Aorta (tissue), 5 donors: ENCODE measurements at places on chromosomes 5 and 9. TPM values are rescaled to one million over a fixed set of nuclear protein-coding genes. Genes with fewer than 3 reads are reported as not detected.

GRCh38 chr9:132319421-132320110 is 35.2 kb downstream of the SETX start:
- H3K36me3 ChIP-seq: peaks cover 2% of the 10 kb centered on the region
- H3K4me3 ChIP-seq: no peak overlapping the region
- H3K27me3 ChIP-seq: no peaks in the 10 kb centered on the region
- no peak for DNase-seq

DNA sequence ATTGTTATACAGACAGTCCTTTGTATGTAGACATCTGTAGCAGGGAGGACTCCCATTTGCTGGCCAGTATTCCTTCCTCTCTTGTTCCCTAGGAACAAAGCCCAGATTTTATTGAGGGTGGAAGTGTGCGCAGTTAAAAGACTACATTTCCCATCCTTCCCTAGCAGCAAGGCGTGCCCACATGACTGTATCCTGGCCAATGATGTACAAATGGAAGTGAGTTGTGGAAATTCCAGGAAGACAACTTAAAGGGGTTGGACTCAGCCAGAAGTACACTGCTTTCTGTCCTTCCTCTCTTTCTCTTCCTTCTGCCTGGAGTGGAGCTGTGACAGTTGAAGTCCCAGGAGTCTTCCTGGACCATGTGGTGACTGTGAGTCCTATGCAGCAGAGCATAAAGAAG is 89.0 kb downstream of the HRH2 start:
- H3K27ac ChIP-seq: no peak overlapping the region
- no peaks in the 10 kb centered on the region for H3K4me1 ChIP-seq
- no peaks in the 10 kb centered on the region for H3K36me3 ChIP-seq
- H3K27me3 ChIP-seq: no peaks in the 10 kb centered on the region
- peak; percentile 17 for DNase-seq

GRCh38 chr5:107296572-107296971 is 374.2 kb downstream of the EFNA5 start:
- no peak for DNase-seq
- H3K4me3 ChIP-seq: no peak overlapping the region
- H3K27me3 ChIP-seq: no peaks in the 10 kb centered on the region
- peaks cover 4% of the 10 kb centered on the region for H3K4me1 ChIP-seq
- H3K27ac ChIP-seq: no peak overlapping the region

DNA sequence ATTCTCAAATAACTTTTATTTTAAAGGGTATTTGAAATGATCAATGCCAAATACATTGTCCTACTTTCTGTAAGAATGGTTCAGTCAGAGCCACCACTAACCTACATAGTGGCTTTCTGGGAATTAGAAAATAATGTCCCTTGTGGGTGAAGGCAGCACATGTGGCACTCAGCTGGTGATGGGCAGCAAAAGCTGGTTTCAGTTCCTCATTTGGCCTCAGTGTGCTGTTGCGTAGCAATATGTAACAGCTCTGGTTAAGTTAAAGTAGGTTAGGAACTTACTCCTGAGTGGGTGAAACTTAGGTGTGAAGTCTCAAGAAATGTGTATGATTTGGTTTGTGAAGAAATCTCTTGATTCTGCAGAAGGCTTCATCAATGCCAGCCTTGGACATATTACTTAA is 99.6 kb upstream of the SPEF2 start:
- no peak for DNase-seq
- no peak overlapping the region for H3K27ac ChIP-seq
- no peaks in the 10 kb centered on the region for H3K36me3 ChIP-seq
- no peaks in the 10 kb centered on the region for H3K27me3 ChIP-seq

GRCh38 chr5:124906339-124907097 is 160.1 kb upstream of the ZNF608 start:
- no peak for DNase-seq
- H3K36me3 ChIP-seq: no peaks in the 10 kb centered on the region
- no peaks in the 10 kb centered on the region for H3K27me3 ChIP-seq
- no peaks in the 10 kb centered on the region for H3K4me1 ChIP-seq
- peak overlapping the region; percentile 71 for H3K27ac ChIP-seq
- H3K4me3 ChIP-seq: no peak overlapping the region

CHD1 gene
- 51.8 TPM for total RNA-seq

AK8 gene
- total RNA-seq: 0.71 TPM
